ENCODE measurements at places on chromosomes 6 and 20.

- no peak for DNase-seq
Observed at GRCh38 chr6:142246960-142247359, 54.8 kb upstream of the ADGRG6 start.

DNA sequence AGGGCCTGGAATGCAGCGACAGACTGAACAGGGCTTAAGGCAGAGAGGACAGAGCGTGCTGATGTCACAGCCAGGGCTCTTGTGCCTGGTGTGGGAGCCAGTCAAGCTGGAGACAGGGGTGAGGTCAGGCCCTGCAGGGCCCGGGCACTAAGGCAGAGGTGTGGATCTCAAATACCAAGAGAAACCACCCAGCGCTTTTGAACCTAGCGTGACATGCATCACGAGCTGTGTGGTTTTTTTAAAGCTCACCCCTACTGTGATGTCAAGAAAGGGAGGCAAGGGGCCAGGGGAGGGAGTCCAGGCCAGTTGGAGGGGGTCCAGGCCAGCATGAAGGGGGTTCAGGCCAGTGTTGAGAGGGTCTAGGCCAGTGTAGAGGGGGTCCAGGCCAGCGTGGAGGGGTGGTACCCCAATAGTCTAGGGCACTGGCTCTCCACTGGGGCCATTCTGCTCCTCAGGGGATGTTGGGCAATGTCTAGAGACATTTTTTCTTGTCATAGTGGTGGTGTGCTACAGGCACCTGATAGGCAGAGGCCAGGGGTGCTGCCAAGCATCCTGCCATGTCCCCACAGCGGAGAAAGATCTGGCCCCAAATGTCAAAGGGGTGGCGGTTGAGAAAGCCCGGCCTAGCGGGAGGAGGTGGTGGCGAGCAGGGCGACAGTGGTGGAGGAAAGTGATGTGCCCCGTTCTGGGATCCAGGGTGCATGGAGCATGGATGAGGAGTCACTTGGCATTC is 42.6 kb downstream of the RBM38 start:
- no peak for DNase-seq

- DNase-seq = no peak
Observed at GRCh38 chr20:57808264-57809070, 98.7 kb upstream of the PMEPA1 start.

GRCh38 chr20:481167-481566 is 18.8 kb upstream of the TBC1D20 start:
- DNase-seq = no peak

- no peak for DNase-seq
Observed at GRCh38 chr6:19605624-19606023, 231.5 kb upstream of the ID4 start.

DNA sequence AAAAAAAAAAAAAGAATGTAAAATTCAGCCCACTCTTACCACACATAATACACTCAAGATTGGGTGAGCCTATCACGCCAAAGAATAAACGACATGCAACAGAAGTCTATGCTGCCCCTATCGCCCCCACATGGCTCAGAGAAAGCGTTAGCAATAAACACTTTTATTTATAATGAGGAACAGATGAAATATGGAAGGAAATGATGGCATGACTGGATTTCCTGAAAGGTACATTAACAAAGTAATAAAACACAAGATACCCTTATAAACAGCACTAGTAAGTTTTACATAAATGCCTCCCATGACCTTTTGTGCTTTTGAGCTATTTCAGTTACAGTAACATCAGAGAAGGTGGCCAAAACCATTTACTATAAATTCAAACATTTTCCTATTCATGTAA is 71.4 kb upstream of the SCAF8 start:
- no peak for DNase-seq

DNA sequence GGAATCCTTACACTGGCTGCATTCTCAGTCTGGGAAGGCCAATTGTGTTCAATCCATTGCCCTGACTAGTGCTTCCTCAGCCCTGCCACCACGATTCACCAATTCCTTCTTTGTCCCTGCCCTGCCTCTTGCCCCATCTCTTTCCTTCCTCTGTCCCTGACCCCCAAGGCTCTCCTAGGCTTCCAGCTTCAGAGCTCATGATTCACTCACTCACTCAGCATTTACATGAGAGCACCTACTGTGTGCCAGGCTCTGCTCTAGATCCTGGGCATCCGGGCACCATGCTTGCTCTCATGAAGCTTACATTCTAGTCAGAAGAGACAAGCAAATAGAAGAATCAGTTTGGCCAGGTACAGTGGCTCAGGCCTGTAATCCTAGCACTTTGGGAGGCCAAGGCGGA is 489.5 kb upstream of the JARID2 start:
- no peak for DNase-seq

- no peak for DNase-seq
Observed at GRCh38 chr6:147633191-147633590, 124.7 kb downstream of the SAMD5 start.

DNA sequence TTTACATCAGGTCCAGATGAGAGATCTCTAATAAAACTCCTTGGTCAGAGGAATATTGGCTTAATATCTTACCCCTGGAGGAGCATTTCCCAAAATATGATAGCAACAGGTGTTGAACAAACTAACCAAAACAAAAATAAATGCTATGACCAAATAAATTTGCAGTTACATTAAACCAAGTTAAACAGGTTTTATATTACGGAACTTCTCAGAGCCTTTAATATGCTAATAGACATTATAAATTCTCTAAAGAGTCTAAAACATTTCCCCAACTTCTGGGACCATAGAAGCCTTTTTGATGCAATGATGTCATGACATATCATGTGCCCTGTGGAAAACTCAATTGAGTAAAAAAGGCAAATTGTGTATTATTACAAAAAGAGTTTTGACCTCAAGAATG is 90.9 kb upstream of the ARMC2 start:
- no peak for DNase-seq

- DNase-seq = no peak
Observed at GRCh38 chr6:100574836-100575235, 110.1 kb upstream of the SIM1 start.

GRCh38 chr20:52473186-52473585 is 281.6 kb upstream of the ZFP64 start:
- DNase-seq = no peak

DNA sequence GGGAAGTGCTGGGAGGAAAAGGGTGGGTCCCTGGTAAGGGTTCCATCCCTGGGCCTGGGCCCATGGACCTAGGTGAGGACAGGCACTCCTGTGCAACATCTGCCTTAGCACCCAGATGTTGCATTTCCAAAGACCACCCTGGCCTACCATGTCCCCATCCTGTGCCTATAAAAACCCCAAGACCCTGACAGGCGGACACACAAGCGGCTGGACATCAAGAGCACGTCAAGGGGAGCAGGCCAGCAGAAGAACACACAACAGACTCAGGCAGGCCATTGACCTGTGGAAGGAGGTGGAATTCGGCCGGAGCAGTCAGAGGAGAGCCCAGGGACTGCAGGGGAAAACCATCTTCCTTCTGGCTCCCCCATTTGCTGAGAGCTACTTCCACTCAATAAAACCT is 937.8 kb upstream of the MANEA start:
- DNase-seq = no peak

DNA sequence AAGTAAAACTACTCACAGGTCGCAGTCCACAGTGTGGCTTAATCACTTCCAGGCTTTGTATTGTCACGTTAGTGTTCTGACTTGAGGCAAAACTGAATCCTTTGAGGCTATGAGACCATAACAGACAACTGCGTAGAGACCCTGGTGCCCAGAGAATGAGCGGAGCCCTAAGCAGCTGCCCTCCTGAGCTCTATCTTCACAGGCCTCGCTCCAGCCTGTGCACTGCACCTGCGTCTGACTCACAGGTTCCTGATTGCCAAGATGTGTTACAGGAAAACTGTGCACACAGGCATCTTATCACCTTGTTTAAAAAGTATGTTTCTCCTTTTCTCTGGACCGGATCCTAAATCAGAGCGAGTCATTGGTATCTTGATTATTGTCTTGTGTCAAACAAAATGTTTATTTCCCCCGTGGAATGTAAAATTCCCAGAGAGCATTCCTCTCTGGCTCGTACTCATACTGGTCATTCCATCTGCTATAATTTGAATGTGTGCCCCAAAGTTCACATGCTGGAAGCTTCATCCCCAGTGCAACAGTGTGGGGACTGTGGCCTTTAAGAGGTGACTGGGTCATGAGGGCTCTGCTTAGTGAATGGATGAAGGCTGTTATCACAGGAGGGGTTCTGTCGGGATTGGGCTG is 25.7 kb downstream of the PRR18 start:
- DNase-seq = no peak

GRCh38 chr6:35706468-35706867 is 17.8 kb upstream of the FKBP5 start:
- no peak for DNase-seq

DNA sequence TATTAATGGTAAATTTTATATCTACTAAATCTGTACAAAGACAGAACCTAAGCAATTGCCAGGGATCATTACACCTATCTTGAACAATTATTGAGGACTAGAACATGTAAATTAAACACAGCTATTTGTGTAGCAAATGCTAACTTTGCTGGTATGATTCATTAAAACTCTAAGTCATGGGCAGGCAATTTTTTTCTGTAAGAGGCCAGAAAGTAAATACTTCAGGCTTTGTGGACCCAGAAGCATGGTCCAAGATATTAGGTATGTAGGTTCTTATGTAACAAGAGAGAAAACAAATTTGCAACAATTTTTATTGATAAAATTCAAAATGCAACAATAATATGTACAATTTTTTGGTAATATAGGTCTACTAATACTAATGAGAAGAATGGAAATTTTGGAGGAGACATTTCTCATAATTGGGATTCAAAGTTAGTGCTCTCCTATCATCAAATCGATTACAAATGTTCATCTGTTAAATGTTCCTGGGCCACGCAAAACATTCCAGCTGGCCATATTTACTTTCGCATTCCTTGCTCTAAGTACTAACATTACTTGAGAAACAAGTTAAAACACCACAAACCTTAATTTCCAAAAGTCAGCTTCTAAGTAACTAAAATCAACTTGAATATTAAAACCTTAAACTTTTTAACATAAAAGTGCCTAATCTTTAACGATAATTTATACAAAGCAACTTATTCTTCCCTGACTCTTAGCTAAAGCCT is 4.3 kb downstream of the TMEM30A start:
- no peak for DNase-seq

- DNase-seq = no peak
Observed at GRCh38 chr6:30795549-30796293, 51.4 kb upstream of the IER3 start.

DNA sequence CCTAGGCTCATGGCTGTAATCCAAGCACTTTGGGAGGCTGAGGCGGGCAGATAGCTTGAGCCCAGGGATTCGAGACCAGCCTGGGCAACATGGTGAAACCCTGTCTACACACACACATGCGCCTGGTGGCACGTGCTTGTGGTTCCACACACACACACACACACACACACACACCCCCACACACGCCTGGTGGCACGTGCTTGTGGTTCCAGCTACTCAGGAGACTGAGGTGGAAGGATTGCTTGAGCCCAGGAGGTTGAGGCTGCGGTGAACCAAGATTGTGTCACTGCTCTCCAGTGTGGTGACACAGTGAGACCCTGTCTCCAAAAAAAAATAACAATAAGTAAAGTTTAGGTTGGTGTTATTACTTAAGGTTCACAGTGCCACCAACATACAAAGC is 165.8 kb downstream of the ZFAND3 start:
- no peak for DNase-seq

- no peak for DNase-seq
Observed at GRCh38 chr20:23404196-23404595, 17.1 kb downstream of the NAPB start.

DNA sequence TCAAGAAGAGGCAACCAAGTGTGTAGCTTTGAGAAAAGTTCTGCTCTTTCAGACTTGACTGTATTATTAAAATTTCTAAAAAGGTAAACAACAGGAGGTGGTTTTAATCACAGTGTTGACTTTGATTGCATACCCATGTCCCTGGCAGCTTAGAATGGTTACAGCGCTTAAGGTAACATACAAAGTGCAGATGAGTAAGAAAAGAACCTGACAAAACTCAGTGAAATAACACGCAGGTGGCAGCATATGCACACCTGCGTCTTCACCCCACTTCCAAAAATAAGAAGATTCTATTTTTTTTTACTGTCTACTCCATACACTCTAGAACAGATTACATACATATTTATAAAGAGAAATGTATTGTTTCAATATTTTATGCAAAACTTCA is 233.5 kb downstream of the GMPR start:
- DNase-seq = no peak

GRCh38 chr6:128847431-128848210 is 35.3 kb upstream of the LAMA2 start:
- DNase-seq = no peak

- no peak for DNase-seq
Observed at GRCh38 chr6:5305968-5306626, 44.8 kb downstream of the FARS2 start.

DNA sequence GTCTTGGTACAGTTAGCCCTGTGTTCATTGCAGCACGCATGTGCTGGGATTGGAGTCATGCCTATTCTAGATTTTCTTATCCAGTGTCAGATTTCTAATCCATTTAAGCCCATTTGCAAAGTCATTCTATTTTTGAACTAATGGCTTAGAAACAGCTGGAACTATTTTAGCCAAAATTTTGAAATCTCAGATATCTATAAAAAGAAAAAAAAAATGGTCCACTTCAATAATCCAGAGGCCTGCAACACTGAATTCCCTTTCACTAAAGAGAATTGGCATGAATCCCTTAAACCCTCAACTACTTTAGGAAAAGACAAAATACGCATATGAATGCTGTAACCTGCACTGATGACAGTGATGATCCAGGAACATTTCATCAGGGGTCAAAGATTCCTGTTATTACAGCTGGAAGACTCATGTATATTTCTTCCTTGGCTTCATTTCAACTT is 1.5 kb downstream of the COL21A1 start:
- no peak for DNase-seq

DNA sequence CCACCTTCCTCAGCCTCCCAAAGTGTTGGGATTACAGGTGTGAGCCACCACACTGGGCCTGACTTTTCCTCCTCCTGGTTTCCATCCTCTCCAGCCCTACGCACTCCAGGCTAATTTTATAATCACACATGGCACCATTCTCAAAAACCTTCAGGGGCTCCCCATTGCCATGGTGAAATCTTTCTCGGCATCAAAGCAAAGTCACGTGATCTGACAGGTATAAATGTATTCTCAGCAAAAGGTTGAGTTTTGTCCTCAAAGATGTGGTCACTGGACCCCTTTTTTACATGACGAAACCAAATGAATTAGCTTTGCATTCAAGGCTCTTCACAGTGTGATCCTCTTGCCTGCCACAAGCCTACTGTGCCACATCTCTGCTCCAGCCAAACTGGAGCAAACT is 15.5 kb downstream of the ARMC12 start:
- DNase-seq = no peak

- DNase-seq = no peak
Observed at GRCh38 chr20:23857962-23858595, 21.5 kb downstream of the CST5 start.
